PC-9 (cell line): ENCODE measurements at places on chromosomes 2 and 18. TPM values are rescaled to one million over a fixed set of nuclear protein-coding genes. Genes with fewer than 3 reads are reported as not detected.

DNA sequence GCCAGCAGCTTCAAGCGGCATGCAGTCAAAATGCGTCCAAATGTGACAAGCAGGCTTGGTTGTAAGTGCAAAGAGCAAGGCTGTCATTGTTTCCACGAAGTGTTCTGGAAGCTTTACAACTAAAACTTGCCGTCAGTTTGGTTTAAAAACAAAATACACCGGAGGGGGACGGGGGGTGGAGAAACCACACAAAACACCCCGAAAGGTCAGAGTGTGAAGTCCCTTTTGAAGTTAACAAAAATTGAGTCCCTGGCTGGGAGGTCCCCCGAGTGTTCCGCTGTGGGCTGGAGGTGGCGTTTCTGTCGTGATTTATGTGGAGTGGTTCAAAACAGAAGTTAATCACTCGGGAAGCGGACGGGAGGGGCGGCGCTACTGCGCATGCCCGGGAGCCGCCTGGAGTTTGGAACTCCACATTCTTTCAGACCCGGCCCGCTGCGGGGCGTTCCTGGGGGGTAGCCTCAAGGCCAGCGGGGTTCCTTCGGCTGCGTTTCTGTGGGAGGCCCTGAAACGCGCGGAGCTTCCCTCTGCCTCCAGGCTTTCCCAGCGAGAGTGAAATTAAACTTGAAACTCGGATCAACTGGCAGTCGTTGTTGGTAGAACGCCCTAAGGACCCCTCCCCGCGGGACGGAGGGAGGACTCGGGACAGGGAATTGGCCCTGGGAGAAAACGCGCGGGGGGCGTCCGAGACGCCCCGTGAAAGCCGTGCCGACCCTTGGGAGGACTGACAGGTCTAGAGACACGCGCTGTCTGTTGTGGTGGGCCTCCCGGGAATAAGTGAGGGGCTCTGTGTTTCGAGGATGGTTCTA lies 1.4 kb downstream of the TGIF1 start:
- peak; percentile 89 for DNase-seq
- peak overlapping the region; percentile 96 for H3K27ac ChIP-seq
- peak overlapping the region; percentile 83 for H3K4me3 ChIP-seq
- no peaks in the 10 kb centered on the region; the same call in 1 of the 2 replicates for H3K27me3 ChIP-seq
- H3K36me3 ChIP-seq = peaks cover 20% of the 10 kb centered on the region
- H3K4me1 ChIP-seq = peaks cover 41% of the 10 kb centered on the region

GRCh38 chr18:48356909-48357631 lies 52.1 kb downstream of the ZBTB7C start:
- peaks cover 32% of the 10 kb centered on the region for H3K4me1 ChIP-seq
- H3K27me3 ChIP-seq = no peaks in the 10 kb centered on the region
- peak overlapping the region; percentile 10; the same call in 1 of the 2 replicates for H3K4me3 ChIP-seq
- DNase-seq = peak; percentile 8
- no peaks in the 10 kb centered on the region for H3K36me3 ChIP-seq

DNA sequence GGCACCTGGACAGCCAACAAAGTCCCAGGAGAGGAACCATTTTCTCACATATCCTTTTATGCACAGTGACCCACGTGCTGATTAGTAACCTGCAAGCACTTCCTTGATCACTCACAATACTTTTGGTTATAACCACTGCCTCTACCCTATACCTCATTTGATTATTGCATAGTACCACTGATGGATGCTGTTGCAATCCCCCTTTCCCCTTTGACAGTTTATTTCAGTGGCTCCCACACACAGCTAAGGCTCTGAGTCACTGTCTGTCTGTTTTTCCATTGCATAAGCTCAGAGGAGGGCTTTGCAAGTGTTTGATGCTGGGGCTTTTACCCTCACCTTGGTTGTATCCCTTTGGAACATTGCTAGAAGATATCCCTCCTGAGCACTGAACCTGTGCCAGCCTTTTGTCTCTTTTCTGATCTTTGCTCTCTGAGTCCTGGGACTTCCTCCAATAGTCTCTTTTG lies 101.7 kb upstream of the RBBP8 start:
- H3K4me3 ChIP-seq = no peak overlapping the region
- H3K27ac ChIP-seq = peak overlapping the region; percentile 45; the same call in 1 of the 2 replicates

GRCh38 chr2:46344706-46345105 lies 47.5 kb downstream of the EPAS1 start:
- H3K27me3 ChIP-seq = no peaks in the 10 kb centered on the region
- H3K36me3 ChIP-seq = peaks cover 20% of the 10 kb centered on the region; the same call in 1 of the 2 replicates
- no peaks in the 10 kb centered on the region for H3K4me1 ChIP-seq
- no peak overlapping the region for H3K4me3 ChIP-seq
- no peak for DNase-seq

COX7A2L gene
- 141 and 144 TPM in 2 replicates for total RNA-seq

DTNA gene
- not detected in 2 replicates for total RNA-seq

PLEKHA3 gene
- 35.7 and 50.3 TPM in 2 replicates for total RNA-seq

ATP6V1C2 gene
- not detected in 2 replicates for total RNA-seq
